ENCODE measurements at places on chromosomes 6 and 20.

DNA sequence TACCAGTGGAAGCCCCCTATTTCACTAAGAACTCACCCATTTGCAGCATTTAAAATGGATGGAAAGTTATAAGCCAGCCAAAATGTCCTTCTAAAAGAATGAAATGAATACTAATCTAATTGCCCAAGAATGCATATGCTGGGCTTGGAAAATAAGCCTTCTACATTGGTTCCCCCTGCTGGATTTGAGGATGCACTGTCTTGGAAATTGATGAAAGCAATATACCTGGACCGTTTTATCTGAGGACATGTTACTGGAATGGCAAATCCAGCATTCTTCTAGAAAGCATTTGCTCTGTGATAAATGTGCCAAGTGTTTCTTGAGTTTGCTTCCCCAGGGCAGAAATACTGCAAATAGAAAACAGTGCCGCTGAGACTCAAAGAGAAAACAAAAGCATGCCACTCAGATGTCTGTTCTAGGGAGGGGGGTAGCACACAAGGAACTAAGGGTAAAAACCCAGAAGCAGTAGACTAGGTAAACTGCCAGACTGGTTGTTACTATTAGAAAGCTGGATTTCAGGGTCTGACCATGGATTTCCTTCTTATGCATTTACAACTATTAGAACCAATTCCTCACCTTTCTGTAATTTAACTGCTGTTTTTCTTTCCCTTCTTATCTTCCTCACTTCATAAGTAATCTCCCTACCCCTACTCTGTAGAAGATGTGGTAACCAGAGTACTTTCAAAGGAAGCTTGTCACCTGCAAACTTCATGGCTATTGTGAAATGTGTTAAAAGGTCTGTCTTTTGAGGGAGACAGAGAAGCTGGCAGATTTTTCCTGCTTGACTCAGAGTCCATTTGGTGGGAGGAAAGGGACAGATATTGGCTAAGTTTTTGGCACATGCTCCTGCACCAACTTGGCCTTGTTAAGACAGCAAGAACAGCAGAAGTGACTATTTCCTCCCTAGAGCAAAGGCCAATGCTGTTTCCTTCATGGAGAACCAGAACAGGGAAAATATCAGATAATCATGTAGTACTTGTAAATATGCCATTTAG, 642.6 kb downstream of the KIF16B start:
- no peak for DNase-seq

DNA sequence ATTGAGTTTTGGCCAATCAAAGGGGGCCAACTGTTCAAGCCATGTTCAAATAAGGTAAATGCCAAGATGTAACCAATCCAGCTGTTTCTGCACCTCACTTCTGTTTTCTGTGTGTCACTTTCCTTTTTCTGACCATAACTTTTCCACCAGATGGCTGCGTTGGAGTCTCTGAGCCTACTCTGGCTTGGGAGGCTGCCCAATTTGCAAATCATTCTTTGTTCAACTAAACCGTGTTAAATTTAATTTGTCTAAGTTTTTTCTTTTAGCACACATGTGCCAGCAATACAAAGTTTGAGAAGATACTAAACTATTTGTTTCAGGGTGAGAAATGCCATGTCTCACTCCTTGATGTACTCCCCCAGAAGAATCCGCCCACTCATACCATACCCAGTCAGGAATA, 52.1 kb downstream of the IYD start:
- no peak for DNase-seq

GRCh38 chr20:37296371-37296770, 6.9 kb downstream of the MANBAL start:
- DNase-seq, result no peak

GRCh38 chr6:169795196-169795595, 43.8 kb downstream of the ERMARD start:
- DNase-seq, result no peak
